ENCODE measurements at places on chromosomes 2 and 18.

DNA sequence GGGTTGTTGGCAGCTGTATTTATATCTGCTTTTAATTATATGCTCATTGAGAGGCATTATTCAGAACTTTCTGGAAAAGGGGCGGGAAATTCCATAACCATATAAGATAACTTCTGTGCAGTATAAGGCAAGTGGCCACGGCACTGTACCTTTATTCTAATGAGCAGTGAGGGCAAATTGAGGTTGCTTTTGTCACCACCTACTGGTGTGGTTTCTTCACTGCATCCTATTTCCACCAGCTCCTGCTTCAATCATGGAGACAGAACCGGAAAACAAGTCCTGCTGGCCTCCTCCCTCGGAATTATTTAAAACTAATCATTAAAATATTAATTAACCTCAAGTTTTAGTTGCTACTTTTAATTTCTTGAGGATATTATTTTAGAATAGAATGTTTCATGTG is 759.4 kb downstream of the CBLN2 start:
- H3K4me3 ChIP-seq = no peak overlapping the region
- DNase-seq = no peak
- no peaks in the 10 kb centered on the region for H3K4me1 ChIP-seq
- no peaks in the 10 kb centered on the region for H3K27me3 ChIP-seq

DNA sequence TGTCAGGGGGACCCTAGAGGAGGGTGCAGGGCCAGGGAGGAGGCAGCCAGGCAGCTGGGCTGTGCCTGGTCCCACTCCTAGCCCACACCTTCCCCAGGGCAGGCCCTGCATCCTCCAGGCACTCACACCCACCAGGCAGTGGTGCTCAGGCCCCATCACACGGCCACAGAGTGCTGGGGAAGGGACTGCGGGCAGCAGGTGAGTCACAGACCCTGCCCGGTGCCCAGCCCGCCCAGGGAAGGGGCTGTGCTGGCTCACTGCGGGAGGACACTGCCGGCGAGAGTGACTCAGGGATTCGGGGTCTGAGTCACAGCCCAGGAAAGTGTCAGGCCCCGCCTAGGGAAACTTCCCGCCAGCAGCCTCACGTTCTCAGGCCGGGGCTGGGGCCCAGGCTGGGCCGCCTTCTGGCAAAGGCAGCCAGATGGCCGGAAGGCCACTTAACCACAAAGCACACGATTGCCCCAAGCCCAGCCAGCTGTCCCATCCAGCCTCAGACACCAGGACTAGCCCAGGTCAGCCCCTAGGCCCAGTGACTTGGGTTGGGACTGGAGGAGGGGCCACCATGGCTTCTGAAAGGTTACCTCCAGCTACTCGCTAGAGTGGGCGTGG is 42.2 kb downstream of the BIN1 start:
- peak; percentile 97 for DNase-seq
- H3K4me3 ChIP-seq = peak overlapping the region; percentile 25
- H3K27ac ChIP-seq = peak overlapping the region; percentile 70
- H3K4me1 ChIP-seq = peaks cover 16% of the 10 kb centered on the region

GRCh38 chr18:32480581-32480980 is 9.9 kb upstream of the GAREM1 start:
- H3K4me1 ChIP-seq = no peaks in the 10 kb centered on the region
- H3K27ac ChIP-seq = no peak overlapping the region
- no peaks in the 10 kb centered on the region for H3K27me3 ChIP-seq
- H3K36me3 ChIP-seq = no peaks in the 10 kb centered on the region
- no peak overlapping the region for H3K4me3 ChIP-seq

GRCh38 chr2:216339456-216340279 is 32.6 kb downstream of the MARCHF4 start:
- H3K4me3 ChIP-seq = peak overlapping the region; percentile 34
- H3K27me3 ChIP-seq = no peaks in the 10 kb centered on the region
- no peak for DNase-seq

- no peak overlapping the region for H3K27ac ChIP-seq
- H3K4me1 ChIP-seq = no peaks in the 10 kb centered on the region
- no peaks in the 10 kb centered on the region for H3K27me3 ChIP-seq
- H3K4me3 ChIP-seq = no peak overlapping the region
Measured at GRCh38 chr18:31821545-31822171, 61.0 kb upstream of the SLC25A52 start.

- H3K4me3 ChIP-seq = no peak overlapping the region
- no peak overlapping the region for H3K27ac ChIP-seq
- H3K27me3 ChIP-seq = no peaks in the 10 kb centered on the region
- H3K36me3 ChIP-seq = peaks cover 25% of the 10 kb centered on the region
- no peak for DNase-seq
Measured at GRCh38 chr18:10558243-10558966, 32.6 kb downstream of the NAPG start.

DNA sequence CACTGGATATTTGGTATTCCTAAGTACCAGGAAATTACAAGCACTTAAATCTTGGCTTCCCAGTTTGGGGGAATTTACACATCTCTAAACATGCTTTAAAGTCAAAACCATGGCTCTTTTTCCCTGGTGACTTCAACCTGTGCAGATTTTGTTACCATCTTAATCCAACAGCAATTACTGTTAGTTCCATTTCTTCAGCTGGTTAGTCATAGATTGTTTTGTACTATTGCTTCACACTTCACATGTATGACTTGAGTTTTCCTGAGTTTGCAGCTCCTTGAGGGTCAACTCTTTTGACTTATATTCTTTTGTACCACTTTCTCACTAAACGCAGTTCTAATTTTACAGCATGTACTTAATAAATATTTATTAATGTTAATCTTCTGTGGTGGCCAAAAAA is 203.4 kb upstream of the RND3 start:
- no peaks in the 10 kb centered on the region for H3K4me1 ChIP-seq
- DNase-seq = no peak
- H3K27ac ChIP-seq = no peak overlapping the region
- H3K36me3 ChIP-seq = no peaks in the 10 kb centered on the region

GRCh38 chr18:12307701-12308385 is at the start of gene TUBB6:
Gene TUBB6, plus strand, starts transcription at chr18:12308241. Its CDS starts 52 bp downstream, at chr18:12308293.
- H3K27me3 ChIP-seq = no peaks in the 10 kb centered on the region
- peaks cover 15% of the 10 kb centered on the region for H3K4me1 ChIP-seq
- H3K4me3 ChIP-seq = peak within 1 kb of the TSS; percentile 72
- peak within 1 kb of the TSS; percentile 98 for H3K27ac ChIP-seq
- DNase-seq = peak; percentile 88

- no peaks in the 10 kb centered on the region for H3K4me1 ChIP-seq
- H3K27ac ChIP-seq = no peak overlapping the region
- no peaks in the 10 kb centered on the region for H3K27me3 ChIP-seq
- H3K36me3 ChIP-seq = no peaks in the 10 kb centered on the region
- DNase-seq = no peak
Measured at GRCh38 chr2:116716444-116716843, 1098.0 kb upstream of the DDX18 start.

DNA sequence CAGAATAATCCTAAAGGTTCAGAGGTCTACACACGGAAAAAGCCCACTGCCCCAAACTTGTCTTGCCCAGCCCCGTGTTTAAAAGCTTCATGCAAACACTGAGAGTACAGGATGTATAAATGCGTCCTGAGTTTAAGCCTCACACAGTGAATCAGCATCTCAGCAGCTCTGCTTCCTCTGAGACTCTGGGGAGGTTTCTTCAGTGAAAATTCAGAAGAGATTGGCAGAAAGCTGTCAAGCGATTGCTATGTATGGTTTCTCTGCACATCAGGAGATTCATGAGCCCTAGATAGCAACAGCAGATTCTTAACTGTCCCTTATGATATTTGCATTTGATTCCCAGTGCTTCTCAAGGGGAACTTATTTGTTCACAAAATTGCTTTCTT is 27.1 kb downstream of the CRACDL start:
- DNase-seq = no peak
- H3K4me1 ChIP-seq = peaks cover 13% of the 10 kb centered on the region
- H3K36me3 ChIP-seq = no peaks in the 10 kb centered on the region
- H3K4me3 ChIP-seq = no peak overlapping the region
- H3K27me3 ChIP-seq = no peaks in the 10 kb centered on the region

DNA sequence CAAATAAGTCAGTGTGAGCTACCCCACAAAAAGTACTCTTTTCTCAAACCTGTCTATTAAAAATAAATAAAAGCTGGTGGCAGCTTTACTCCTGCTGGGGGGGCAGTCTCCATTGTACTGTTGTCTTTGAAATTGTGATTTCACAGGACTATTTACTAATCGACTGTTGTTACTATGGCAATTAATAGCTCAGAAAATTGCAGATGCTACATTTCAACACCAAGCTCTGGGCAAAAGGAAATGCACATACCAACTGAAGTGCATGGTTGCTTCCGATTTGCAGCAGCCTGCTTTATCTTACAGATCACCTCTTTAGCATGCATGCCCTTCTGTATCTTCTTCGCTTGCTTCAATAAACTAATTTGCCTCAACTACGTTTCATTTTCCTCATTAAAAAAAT is 117.6 kb upstream of the DAPL1 start:
- peaks cover 52% of the 10 kb centered on the region for H3K36me3 ChIP-seq
- H3K27ac ChIP-seq = no peak overlapping the region
- DNase-seq = no peak
- no peak overlapping the region for H3K4me3 ChIP-seq
- no peaks in the 10 kb centered on the region for H3K4me1 ChIP-seq
- no peaks in the 10 kb centered on the region for H3K27me3 ChIP-seq

- no peak for DNase-seq
- H3K4me1 ChIP-seq = no peaks in the 10 kb centered on the region
- no peaks in the 10 kb centered on the region for H3K36me3 ChIP-seq
- no peak overlapping the region for H3K4me3 ChIP-seq
Measured at GRCh38 chr2:165665614-165666013, 128.4 kb downstream of the GALNT3 start.

DNA sequence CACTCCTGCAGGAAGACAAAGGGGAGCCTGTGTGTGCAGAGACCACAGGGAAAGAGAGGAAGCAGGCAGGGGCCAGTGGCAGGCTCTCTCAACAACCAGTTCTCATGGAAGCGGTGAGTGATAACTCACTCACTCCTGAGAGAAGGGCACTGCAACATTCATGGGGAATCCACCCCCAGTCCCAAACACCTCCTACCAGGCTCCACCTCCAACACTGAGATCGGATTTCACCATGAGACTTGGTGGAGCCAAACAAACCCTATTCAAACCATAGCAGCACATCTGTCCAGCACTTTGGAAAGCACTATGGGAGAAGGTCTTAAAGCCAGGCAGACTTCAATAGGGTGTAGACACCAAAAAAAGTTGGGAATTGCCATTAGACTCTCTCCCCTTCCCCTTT is 345.7 kb upstream of the SPRED2 start:
- DNase-seq = no peak
- H3K4me1 ChIP-seq = no peaks in the 10 kb centered on the region
- no peaks in the 10 kb centered on the region for H3K27me3 ChIP-seq

- no peak overlapping the region for H3K4me3 ChIP-seq
- no peaks in the 10 kb centered on the region for H3K36me3 ChIP-seq
- H3K27ac ChIP-seq = no peak overlapping the region
- DNase-seq = no peak
Measured at GRCh38 chr2:229686122-229686919, 28.0 kb downstream of the DNER start.

DNA sequence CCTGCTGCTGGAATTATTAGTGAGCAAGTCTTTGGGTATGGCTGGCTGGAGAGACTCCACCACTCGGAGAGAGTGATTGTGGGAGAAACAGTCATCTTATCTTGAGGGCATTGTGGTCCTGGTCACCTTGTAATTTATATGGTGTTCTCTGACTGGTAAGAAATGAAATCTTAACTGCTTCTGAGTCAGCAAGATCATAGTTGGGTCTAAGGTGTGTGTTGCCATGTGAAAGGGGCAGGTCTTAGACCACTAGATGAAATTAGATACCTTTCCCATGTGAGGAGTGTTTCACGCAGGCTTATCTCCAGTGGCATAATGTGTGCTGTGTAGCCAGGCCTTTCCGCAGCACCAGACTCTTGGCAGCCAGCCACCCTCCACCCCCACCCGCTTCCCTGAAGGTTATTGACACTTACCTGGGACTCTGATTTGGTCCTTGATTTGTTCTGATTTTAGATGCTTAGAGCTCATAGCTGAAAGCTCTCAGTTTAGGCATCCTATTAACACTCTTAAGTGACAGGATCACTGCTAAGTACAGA is 7.7 kb downstream of the MAPRE3 start:
- DNase-seq = no peak
- H3K4me3 ChIP-seq = no peak overlapping the region
- H3K27ac ChIP-seq = no peak overlapping the region
- no peaks in the 10 kb centered on the region for H3K4me1 ChIP-seq
- no peaks in the 10 kb centered on the region for H3K27me3 ChIP-seq
- no peaks in the 10 kb centered on the region for H3K36me3 ChIP-seq

DNA sequence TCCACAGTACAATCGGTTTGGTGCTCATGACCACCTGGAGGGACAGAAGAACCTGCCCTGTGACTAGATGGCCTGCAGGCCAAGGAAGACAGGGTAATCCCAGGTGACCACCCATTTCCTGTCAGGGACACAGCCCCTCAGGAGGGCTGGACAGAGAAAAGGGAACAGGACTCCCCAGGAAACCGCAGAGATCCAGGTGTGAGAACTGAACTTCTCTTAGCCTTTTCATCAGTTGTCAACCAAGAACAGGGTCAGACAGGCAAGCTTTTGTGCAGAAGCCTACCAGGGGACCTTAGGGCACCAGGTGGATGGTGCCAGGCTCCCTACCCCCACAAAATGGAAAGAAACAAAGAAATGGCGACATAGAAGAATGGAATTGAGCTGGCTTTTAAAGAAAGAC is 132.3 kb downstream of the HDAC4 start:
- no peaks in the 10 kb centered on the region for H3K27me3 ChIP-seq
- DNase-seq = no peak
- peak overlapping the region; percentile 81 for H3K27ac ChIP-seq
- H3K4me3 ChIP-seq = no peak overlapping the region
- no peaks in the 10 kb centered on the region for H3K36me3 ChIP-seq

- peak; percentile 95 for DNase-seq
- peaks cover 19% of the 10 kb centered on the region for H3K36me3 ChIP-seq
- H3K4me1 ChIP-seq = peaks cover 8% of the 10 kb centered on the region
- peak within 1 kb of the TSS; percentile 84 for H3K27ac ChIP-seq
- H3K27me3 ChIP-seq = no peaks in the 10 kb centered on the region
Measured at GRCh38 chr2:175181104-175181876, at the start of gene ATP5MC3. Gene ATP5MC3, minus strand, starts transcription at chr2:175181710. Its CDS starts 317 bp downstream, at chr2:175181393.

DNA sequence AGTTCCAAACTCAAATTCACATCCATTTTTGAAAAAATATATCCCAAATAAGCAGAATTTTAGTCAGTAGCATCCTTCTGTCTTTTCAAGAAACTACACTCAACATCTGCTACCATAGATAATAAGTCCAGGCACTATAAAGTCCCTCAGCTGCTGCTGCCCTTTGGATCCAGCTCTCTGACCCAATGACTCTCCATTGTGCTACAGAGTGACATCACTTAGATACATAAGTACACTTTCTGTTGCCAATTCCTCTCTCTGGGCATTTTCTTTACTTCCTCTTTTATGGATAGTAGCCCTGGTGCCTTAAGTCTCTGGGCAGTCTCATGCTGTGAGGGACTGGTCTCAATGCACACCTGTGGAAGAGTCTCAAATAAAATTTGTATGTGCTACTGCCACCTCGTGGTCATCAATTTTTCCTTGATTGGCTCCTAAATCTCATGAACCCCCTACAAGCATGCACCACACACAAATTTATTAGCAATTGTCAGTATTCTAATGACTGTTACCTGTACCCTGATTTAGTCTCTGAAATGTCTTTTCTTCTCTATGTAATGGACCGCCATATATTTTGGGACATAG is 219.2 kb downstream of the LRP1B start:
- H3K27me3 ChIP-seq = no peaks in the 10 kb centered on the region
- H3K36me3 ChIP-seq = no peaks in the 10 kb centered on the region
- no peaks in the 10 kb centered on the region for H3K4me1 ChIP-seq

All from ascending aorta (tissue), 2 donors.